ENCODE measurements at places on chromosomes 2 and 18.

- DNase-seq, result no peak
These were observed 664.2 kb downstream of the ARHGAP15 start for GRCh38 chr2:143793381-143793780.

DNA sequence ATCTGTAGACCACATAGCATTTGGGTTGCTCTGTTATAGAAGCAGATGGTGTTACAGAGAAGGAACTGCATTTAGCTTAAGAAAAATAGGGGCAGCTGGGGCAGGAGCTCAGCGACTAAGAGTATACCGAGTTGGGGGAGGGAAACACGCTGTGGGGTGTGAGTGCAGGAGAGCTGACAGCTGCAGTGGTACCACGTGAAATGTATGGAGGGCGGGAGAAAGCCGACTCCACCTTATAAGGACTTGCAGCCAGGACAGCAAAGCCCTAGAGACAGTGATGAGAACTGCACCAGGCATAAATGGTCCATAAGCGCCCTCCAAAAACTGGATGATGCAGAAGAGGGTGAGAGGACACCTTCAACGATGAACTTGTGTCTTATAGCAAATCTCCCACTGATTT lies 237.6 kb downstream of the PRKCE start:
- DNase-seq, result no peak

DNA sequence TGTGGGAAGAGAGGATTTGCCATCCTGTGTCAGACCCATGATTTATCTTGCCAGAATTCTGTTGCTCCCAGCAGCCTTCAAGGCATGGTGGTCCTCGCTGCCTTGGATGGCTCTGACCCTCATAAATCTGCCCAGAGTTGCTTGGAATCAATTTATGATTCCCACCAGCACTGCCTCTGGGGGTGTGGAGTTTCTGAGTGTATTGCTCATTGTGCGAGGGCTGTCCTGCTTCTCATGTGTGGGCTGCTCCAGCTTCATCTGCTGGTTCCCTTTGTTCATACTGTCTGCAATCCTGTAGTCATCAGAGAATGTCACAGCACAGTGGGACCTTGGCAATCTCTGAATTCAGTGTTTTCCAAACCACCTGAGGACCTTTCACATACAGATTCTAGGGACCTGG lies 139.8 kb downstream of the CLIP4 start:
- no peak for DNase-seq

DNA sequence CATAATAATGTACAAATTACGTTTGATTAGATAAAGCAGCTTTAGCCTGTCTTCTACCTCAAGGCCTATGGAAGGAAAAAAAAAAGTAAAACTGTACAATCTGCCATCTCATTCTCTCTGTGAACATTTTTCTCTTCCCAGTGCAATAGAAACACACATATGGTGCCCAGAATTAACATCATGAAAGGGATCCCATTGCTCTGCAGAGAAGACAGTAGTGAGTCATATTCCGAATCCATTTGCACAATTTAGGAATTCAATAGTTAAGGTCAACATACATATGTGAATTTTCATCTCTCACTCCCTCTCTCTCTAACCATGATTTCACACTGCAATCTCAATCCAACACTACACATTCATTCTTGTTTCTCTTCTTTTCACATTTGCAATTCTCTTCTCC lies 640.9 kb upstream of the SOX11 start:
- no peak for DNase-seq

- DNase-seq, result no peak
These were observed 2.6 kb downstream of the LIPG start for GRCh38 chr18:49564518-49564834.

- no peak for DNase-seq
These were observed 6.4 kb downstream of the CELF4 start for GRCh38 chr18:37559194-37559593.

GRCh38 chr2:164655750-164656149 lies 34.5 kb upstream of the GRB14 start:
- peak; percentile 38 for DNase-seq
